Body of pancreas (tissue), 4 donors: ENCODE measurements at places on chromosomes 5 and 9. TPM values are rescaled to one million over a fixed set of nuclear protein-coding genes. Genes with fewer than 3 reads are reported as not detected.

The GABBR2 gene
- not detected for total RNA-seq

The SGTB gene
- total RNA-seq, result 3.6 TPM

DNA sequence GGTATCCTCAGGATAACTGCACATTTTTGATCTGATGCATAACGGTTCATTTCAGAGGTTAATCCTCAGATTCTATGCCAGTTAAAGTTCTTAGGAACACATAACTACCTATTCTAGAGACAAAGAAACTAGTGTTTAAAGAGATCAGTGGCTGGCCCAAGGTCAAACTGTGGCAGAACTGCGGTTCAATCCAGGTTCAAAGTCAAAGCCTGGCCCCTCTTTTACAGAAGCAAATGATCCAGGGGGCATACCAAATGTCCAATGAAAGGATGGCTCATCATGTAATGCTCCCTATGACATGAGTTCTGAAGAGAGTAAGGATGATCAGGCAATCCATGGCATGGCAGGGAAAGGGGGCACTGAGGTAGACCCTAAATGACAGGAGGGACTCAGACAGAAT is 283.3 kb downstream of the SPOCK1 start:
- no peak for DNase-seq

- no peak for DNase-seq
Measured at GRCh38 chr9:134396258-134396742, 70.0 kb downstream of the RXRA start.

- DNase-seq, result no peak
Measured at GRCh38 chr9:129712634-129713401, 40.0 kb downstream of the PTGES start.

DNA sequence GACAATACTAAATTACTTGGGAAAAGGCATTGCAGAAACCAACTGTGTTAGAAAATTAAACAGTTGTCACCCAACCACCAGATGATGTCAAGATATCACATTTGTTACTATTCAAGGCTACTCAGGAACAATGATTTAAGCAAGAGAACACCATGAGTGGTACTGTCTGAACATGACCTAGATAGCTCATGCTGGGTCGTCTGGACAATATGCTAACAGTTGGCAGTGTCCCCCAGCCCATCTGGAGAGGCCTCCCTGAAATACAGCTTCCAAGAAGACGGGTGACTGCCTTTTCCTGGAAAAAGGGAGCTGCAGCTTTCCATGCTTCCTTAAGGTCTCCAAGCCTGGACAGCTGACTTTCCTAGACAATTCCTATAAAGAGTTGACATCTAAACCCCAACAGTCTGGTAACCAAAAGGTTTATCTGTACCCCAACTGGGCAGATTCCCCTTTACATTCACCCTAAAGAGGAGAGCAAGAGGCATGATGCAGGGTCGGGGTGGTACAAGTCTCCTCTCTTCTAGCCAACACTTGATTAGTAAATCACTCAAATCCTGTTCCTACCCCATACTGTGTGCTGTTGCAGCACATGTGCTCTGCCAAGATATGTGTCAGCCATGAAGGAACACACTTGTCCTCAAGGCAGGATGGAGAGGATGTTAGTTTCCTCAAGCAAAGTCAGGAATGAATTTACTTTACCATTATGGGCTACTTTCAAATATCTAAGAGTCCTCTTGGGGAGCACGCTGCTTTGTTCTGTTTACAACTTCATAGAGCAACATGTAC is 433.0 kb downstream of the PDE4D start:
- DNase-seq, result no peak

- no peak for DNase-seq
Measured at GRCh38 chr9:98009437-98009836, 26.3 kb downstream of the ANP32B start.

GRCh38 chr5:114438471-114438870 is 76.6 kb downstream of the KCNN2 start:
- DNase-seq, result no peak
